Posterior vena cava (tissue), 2 donors: ENCODE measurements at places on chromosomes 2 and 18. TPM values are rescaled to one million over a fixed set of nuclear protein-coding genes. Genes with fewer than 3 reads are reported as not detected.

Gene INPP5D
- 14.0 TPM for total RNA-seq

Gene SLC9A4
- total RNA-seq, result not detected

Gene ARHGEF4
- total RNA-seq, result 8.8 TPM

Gene CCL20
- not detected for total RNA-seq

Gene ALLC
- total RNA-seq, result not detected

Gene REEP1
- total RNA-seq, result 55.2 TPM
